ENCODE measurements at places on chromosomes 7 and 10.

GRCh38 chr10:120428754-120429153 is 28.3 kb upstream of the PLPP4 start:
- DNase-seq = no peak

DNA sequence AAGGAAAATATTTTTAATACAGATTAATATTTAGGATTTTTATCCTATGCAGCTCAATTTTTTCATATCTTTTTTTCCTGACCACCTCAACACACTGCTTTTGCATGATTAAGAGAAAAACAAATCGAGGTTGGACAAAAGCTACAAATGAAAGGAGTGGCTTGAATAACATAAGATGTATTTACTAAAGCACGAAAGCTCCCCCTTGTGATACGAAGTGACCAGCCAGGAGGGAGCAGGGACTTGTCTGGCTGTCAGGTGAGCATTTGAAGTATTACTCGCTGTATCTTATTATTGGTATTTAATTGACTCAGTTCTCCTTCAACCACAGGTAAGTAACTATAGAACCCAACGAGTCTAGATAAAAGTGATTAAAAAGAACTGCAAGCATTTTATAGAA is 265.2 kb upstream of the PHF14 start:
- DNase-seq = no peak

DNA sequence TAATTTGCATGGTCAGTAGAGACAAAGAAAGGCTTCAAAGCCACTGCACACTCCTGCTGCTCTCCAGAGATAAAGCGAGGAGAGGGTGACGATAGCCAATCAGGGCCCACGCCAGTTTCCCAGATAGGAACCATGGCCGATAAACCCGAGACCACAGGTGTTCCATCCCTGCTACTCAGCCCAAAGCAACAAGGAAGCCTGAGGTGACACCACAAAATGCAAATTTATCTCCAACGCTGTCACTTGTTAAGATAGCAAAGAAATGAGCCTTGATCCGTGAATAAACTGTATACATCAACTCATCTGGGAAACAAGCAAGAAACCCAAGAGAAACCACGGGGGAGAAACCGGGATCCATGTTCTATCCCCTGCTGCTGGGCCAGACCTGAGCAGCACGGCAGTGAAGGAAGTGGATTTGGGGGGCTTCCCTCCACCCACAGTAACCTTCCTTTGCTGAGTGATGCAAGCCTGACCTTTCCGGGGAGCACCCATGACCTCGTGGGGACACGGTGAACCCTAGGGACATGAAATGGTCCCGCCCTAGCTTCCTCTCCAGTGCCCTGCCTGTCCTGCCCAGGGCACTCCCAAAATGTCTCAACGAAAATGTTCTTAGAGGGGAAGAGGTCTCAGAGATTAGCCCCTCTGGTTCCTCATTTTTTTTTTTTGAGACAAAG is 164.6 kb downstream of the PTPRN2 start:
- no peak for DNase-seq

DNA sequence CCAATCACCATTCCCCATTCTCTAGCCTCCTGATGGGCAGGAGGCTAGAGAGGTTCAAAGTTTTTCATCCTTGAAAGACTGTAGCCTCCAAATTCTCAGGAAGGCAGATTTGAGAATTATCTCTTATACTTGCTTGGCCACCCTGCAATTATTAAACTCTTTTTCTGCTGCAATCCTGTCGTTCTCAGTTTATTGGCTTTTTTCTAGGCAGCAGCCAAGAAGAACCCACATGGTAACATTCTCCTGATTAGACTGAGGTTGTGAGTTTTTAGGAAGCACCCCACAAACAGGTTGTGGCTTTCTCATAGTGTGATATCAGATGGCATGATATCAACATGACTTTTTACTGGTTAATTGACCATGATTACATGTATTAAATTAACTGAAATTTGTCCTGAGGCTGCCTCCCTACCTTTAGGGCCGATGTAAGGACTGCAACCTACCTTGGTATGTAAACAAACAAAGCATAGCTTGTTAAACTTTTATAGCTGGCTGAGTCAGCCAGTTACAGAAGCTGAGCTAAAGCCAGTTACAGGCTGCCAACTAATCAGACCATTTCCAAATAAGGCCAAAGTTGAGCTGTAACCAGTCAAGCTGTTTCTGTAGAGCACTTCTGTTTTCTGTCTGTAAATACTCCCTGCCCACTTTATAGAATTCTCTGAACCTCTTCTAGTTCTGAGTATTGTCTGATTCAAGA is 3.2 kb upstream of the ZNF248 start:
- DNase-seq = no peak

GRCh38 chr7:1252540-1253090 is 19.9 kb downstream of the UNCX start:
- no peak for DNase-seq

- no peak for DNase-seq
Measured at GRCh38 chr10:29007370-29007747, 281.5 kb upstream of the LYZL1 start.

DNA sequence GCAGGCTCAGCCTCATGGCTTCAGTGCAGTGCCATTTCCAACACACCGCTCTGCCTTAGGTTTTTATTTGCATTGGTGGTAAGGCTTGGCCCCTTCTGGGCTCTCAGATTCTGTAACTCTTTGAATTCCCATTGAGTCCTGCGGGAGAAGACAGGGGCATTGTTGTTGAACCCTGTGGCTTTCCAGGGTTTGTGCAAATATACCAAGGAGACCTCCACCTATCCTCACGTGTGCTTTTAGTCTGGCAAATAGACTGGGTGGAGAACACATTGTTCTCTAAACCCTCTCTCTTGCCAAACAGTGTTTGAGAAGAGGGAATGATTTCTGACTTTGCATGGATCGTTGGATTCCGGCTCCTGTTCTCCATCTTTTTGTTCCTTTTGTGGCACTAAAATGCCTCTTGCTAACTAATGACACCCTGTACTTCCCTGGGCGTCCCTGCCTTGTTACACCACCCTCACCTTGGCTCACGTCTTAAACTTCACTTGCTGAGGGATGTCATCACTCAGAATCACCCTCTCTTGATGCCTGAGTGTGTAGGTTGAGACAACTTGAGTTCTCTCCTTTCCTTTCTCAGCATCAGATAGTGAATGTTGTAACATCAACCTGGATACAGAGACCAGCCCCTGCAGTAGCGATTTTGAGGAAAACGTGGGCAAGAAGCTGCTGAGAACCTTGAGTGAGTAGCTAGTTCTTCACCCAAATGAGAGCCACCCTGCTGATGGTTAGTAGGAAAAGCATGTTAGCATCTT is 40.5 kb downstream of the GOT1 start:
- no peak for DNase-seq

DNA sequence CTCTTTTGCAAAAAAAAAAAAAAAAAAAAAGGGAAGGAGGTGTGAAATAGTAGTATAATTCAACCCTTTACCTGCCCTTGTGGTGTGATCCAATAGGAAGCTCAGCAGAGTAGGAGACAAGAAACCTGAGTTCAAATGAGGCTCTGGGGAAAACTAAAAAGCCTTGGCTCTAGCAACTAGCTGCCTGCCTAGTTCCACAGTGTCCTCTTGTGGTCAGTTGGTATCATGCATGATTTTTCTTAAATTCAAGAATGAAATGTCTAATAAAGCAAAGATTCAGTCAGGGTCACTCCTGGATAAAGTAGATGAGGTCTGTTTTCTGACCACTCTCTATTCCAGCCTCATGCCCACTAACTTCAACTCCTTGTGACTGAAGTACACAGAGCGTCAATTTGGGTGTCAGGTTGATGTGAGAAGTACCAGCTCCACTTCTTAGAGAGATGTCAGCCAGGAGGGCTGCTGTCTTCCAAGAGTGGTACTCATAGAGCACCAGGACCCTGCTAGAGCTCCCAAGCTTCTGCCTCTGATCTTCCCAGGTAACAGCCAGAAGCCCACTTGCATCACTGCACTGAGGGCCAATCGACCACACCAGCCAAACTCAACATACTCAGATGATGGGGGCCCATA is 10.5 kb downstream of the LSM5 start:
- no peak for DNase-seq

DNA sequence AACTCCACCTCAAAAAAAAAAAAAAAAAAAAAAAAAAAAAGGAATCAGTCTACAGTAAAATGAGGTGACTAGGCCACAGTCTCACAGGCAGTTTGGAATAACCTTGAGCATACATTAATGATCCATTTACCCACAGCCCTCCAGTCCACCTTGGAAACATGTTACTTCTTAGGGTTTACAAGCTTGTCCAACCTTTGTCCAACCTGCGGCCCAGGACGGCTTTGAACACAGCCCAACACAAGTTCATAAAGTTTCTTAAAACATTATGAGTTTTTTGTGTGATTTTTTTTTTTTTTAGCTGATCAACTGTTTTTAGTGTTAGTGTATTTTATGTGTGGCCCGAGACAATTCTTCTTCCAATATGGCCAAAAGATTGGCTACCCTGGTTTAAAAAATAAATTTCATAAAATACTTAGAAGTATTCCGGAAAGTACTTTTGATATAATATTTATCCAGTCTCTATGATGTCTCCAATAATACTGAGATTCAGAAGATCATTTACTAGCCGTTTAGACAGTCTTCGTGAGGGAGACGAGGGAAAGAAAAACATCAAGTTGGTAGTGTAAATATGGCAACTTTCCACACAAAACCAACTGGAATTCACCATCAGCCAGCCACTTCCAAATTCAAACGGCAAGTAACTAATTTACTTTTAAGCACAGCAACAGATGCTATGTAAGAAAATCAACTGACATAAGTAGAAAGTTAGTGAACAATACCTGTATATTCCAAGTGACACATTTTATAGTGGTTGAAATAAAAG is 9.9 kb downstream of the BAZ1B start:
- no peak for DNase-seq

- no peak for DNase-seq
Measured at GRCh38 chr10:101724446-101724845, 29.5 kb upstream of the FBXW4 start.

- DNase-seq = no peak
Measured at GRCh38 chr7:4675771-4676367, 6.2 kb upstream of the FOXK1 start.

GRCh38 chr7:35695473-35695850 is 527 bp upstream of the HERPUD2 start:
- DNase-seq = no peak

Measured in stimulated activated CD4-positive, alpha-beta T cell treated with anti-CD3 and anti-CD28 coated beads, Interleukin-12 subunit alpha, Interleukin-12 subunit beta, amount 100 ng/mL, for 24 hours (primary cell).